Gastroesophageal sphincter (tissue), 4 donors: ENCODE measurements at places on chromosomes 3 and 15.

- peak; percentile 82 for ATAC-seq
These were observed at the start of gene RAB43 for GRCh38 chr3:129121792-129122411. Gene RAB43, minus strand, starts transcription at chr3:129121804. Its CDS starts 315 bp downstream, at chr3:129121489.

DNA sequence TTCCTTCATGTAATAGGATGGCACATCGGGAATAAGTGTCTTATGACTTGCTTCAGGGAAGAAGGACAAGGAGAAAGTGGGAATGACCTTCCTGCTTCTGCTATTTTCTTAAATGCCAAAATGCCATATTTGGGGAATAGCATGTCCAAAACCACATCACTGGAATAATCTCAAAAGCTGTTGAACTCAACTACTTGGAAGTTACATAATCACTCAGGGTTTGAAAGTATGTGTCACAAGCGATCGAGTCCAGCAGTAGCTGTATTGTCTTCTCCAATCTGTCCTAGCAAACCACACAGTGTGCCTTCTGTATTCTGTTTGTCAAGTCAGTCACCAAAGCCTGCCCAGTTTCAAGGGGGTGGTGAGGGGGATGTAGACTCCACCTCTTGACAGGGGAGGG lies 58.3 kb upstream of the GADL1 start:
- ATAC-seq, result no peak

DNA sequence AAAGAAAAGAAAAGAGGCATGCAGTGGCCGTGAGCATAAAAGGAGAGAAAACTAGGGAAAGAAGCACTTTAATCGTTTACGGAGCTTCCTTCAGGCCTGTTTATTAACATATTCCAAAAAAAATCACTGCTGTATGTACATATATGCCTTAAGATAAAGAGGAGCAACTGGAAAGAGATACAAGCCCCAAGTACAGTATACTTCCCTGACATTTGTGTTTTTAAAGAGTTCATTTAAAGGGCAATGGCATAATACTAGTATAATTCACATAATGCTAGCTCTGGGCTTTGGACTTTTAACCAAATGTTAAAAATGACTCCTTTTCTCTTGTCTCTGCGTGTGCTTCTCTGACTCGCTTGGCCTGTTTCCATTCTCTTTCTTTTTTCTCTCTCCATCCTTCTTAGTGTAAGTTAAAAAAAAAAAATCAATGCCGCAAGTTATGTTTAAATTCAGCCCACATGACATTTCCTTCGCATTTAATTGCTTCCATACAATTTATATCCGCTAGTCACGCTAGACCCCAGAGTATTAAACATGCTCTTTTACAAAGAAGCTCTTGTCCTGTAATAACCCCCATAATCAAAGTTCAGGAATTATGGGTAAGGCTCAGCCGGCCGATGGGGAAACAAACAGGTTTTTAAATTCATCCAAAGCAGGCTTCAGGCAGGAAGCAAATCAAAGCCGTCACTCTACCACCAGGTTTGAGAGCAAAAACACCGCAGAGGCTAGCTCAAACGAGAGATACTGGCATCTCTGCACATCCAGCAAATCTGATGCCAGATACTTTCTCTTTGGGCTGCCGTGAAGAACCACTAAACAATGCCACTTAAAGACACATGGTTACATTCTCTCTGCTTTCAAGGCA lies 19.4 kb downstream of the WWTR1 start:
- ATAC-seq, result peak; percentile 37

DNA sequence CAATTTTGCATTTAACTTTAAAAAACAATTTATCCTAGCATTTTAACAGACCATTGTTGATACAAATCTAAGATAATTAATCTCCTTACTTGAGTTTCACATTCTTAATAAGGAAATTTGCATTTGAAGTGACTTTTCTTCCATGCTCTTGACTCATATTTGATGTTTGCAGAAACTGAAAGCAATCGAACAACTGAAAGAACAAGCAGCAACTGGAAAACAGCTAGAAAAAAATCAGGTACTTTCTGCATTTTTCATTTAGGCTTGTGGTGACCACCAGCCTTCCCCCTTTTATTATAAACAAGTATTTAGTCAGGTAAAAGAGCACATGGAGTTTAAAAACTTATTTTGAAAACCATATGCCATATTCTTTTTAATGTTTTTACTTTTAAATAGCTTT lies 20.1 kb upstream of the SELENOT start:
- no peak for ATAC-seq

- ATAC-seq, result no peak
These were observed 7.2 kb upstream of the RARB start for GRCh38 chr3:25420885-25421284.

DNA sequence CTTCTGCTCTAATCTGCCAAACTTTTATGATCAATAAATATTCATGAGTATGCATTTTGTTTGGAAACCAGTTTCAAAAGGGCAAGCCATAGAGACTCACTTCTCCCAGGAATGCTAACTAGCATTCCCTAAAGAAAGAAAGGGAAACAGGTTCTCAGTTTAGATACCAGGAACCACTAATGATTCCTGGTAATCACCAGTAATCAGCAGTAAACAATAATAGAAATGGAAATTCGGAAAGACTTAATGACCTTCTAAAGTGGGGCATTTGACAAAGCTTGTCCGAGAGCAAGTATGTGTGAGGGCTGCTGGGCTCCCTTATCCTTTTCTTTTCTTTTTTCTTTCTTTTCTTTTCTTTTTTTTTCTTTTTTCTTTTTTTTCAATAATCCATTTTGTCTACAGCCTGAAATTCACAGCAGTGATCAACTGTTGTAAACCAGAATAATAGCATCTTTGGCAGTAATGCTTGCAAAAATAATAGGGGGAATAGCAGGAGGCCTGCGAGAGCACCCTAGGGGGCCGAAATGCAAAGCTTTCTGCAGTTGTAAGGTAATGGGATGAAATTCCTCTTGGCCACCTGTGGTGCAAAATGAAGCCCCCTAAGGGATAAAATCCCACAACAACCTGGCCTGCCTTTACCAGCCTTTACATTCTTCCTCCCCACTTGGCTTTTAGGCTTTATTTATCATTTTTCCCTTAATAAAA lies 253.2 kb downstream of the ZPLD1 start:
- ATAC-seq, result no peak

GRCh38 chr3:95438274-95438673 lies 1375.4 kb downstream of the NSUN3 start:
- no peak for ATAC-seq

- ATAC-seq, result no peak
These were observed 172.0 kb upstream of the HES1 start for GRCh38 chr3:193963808-193964516.

DNA sequence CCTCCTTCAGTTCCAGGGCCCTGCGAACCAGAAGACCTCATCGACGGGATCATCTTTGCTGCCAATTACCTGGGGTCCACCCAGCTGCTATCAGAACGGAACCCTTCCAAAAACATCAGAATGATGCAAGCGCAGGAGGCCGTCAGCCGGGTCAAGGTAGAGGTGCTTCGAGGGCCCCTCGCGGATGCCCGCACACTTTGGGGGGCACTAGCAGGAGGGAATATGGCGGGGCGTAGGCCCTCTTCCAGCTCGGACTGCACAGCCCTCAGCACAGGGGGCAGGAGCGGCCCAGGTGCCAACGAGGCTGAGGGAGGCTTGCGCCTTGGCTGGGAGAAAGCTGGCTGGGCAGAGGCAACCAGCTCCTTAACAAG lies 176.6 kb downstream of the NSMCE3 start:
- no peak for ATAC-seq

GRCh38 chr3:15514663-15515340 lies 6.7 kb downstream of the COLQ start:
- ATAC-seq, result no peak

GRCh38 chr15:101538996-101539395 lies 49.5 kb upstream of the PCSK6 start:
- no peak for ATAC-seq

GRCh38 chr15:96119734-96120133 lies 210.8 kb upstream of the NR2F2 start:
- no peak for ATAC-seq

GRCh38 chr3:129892486-129892856 lies 1.0 kb downstream of the TMCC1 start:
- no peak for ATAC-seq

GRCh38 chr15:39672184-39672583 lies 91.3 kb downstream of the THBS1 start:
- ATAC-seq, result no peak

DNA sequence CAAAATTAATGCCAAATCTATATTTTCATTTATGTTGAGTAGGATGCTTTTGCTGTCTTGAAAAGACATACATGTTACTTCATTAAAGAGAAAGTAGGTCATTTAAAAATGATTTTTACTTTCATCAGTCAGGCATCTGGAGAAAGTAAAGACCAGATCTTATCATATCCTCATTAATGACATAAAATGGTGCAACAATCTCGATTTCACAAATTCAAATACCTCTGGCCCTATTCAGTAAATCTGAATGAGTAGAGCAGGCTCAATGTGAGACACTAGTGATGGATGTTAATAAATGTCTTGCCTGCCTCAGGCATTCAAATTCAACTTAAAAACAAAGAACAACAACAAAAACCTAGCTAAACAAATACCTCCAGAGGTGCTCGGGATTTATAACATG lies 714.1 kb downstream of the NAALADL2 start:
- no peak for ATAC-seq

GRCh38 chr3:174062923-174063322 lies 665.4 kb downstream of the NLGN1 start:
- ATAC-seq, result no peak

GRCh38 chr15:51848811-51849210 lies 19.4 kb downstream of the TMOD3 start:
- ATAC-seq, result no peak

GRCh38 chr15:94480289-94480834 lies 249.0 kb downstream of the MCTP2 start:
- no peak for ATAC-seq

GRCh38 chr3:189232790-189233189 lies 61.0 kb downstream of the TPRG1 start:
- no peak for ATAC-seq

DNA sequence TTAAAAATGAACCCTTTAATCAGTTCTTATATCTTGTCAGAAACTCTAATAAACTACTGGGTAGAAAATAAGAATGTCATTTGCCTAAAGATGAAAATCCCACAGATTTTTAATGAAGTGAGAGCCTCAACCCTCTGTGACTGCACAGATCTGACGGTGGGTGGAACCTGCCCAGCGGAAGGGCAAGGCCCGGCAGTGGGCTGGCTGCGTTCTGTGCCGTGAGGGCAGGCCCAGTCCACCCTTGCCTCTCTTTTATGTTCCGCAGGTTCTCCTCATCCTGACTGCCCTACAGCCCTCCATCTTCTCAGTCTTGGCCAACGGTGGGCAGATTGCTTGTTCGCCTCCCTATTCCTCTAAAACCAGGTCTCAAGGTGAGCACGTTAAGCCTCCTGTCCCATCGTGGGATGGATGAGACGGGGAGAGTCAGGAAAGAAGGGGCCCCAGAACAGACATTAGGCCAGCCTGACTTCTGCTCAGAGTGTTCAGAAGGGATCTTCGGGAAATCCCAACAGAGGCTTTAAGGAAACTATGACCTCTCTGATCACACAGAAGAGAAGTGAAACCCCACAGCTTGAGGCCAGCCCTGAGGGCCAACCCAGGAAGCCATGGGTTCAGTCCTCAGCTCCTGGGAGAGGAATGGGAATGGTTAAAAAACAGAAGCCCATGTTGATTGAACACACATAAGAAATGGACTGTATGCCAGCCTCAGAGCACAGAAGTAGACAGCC lies 16.0 kb downstream of the SLC51A start:
- no peak for ATAC-seq

DNA sequence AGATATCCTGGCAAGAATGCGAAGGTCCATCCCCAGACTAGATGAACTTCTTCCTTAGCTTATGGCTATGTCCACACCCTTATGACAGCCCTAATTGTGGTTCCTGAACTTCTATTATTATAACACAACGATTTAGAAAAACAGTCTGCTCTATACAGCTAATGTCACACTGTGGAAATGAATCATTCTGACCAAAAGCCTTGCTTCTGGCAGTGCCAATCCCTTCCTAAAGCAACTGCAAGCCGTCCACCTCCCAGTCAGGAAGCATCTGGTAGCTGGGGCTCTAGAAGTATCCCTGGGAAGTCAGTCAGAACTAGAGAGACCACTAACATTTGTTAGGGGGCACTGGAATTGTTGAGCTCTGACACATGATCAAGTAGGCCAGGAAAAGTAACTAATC lies 45.0 kb downstream of the MYO5A start:
- peak; percentile 43 for ATAC-seq
